ENCODE measurements at places on chromosomes 7 and 10.

DNA sequence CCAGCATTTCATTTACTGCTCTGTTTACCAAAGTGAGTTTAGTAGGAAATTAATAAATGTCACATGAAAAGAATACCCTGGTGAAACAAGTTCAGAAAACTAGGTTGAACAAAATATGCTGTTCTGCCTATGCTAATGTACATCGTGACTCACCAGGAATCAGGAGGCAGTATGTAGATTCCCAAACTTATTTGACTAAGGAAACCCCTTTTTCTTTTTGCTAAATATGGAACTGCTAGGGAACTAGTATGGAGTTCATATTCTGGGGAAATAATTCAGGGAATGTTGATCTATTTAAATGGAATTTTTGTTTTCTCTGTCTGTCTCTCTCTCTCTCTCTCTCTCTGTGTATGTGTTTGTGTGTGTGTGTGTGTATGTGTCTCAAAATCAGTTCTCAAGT, 49.9 kb upstream of the EXOC4 start:
- no peak for DNase-seq

- DNase-seq: no peak
Observed at GRCh38 chr7:87628780-87629569, 777 bp downstream of the RUNDC3B start.

DNA sequence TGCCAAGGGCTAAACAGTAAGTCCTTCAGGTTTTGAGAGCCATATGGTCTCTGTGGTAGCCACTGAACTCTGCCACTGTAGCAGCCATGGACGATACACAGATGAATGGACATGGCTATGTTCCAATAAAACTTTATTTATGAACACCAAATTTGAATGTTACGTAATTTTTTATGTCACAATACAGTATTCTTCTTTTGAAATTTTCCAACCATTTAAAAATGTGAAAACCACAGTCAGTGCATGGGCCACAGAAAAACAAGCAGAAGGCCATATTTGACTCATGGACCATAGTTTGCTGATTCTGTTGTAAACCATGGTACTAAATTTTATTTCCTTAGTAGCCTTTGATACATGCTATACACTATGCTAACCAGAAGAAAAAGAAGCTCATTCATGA, 361.8 kb downstream of the MAGI2 start:
- no peak for DNase-seq

DNA sequence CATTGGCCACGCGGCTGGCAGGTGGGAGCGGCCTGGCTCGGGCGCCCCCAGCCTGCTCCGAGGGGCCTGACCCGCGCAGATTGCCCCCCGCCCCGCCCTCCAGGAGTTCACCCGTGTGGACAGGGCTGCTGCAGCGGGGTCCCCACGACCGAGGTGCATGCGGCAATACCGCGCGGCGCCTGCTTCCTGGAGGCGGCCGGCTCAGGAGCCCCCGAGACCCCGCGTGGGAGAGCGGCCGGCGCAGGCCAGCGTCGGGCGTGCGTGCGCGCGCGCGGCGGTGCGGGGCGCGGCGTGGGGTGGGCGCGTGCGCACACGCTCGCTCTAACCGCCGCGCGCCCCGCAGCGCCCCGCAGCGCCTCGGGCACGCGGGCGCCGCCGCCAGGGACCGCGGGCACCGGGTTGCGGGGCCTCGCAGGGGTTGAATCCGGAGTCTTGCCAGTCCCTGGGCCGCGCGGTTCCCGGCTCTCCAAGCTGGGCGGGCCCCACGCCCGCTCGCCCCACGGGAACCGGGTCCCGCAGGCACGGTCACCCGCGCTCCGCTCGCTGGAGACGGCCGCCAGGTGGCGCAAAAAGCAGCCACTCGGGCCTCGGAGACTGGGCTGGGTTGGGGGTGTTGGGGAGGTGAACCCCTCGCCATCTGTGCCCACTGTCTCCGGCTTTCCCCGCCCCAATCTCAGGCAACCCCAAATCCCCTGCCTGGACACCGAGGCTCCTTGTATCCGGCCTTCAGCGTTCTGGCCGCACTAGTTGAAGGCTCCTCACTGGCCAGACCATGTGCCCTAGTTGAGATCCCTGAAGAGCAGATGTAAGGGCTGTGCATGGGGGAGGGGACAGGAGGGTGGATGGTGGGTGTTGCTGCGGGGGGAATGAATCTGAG, 1.3 kb upstream of the ACHE start:
- peak; percentile 67 for DNase-seq

DNA sequence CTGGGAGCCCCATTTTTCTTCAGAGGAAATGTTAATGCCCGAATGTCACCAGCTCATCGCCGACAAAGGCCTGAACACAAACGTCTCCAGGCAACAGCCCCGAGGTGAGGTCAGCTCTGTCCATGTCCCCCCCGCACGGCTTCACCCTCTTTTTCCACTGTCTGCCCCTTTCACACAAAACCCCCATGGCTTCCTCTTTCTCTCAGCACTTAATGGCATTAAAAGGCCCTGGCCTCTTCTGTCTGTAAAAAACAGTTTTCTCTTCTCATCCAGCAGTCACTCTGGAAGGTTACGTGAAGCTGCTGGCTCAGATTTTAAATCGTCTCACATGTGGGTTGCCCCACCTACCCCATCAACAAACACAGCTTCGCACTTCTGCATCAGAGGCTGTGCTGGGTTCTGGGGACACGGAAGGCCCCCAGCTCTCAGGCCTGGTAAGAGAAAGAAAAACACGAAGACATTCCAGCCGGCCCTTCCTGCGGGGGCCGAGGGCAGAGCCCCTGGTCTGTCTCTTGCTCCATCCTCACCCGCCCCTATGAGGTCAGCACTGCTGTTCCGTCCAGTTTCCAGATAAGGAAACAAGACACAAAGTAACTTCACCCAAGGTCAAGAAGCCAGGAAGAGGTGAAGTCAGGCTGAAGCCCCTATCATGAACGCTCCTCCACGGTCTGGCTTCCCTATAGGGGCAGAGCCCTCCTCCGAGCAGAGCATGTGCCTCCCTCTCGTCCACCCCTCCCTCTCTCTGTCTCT, 91.1 kb upstream of the PDGFA start:
- DNase-seq: peak; percentile 62

DNA sequence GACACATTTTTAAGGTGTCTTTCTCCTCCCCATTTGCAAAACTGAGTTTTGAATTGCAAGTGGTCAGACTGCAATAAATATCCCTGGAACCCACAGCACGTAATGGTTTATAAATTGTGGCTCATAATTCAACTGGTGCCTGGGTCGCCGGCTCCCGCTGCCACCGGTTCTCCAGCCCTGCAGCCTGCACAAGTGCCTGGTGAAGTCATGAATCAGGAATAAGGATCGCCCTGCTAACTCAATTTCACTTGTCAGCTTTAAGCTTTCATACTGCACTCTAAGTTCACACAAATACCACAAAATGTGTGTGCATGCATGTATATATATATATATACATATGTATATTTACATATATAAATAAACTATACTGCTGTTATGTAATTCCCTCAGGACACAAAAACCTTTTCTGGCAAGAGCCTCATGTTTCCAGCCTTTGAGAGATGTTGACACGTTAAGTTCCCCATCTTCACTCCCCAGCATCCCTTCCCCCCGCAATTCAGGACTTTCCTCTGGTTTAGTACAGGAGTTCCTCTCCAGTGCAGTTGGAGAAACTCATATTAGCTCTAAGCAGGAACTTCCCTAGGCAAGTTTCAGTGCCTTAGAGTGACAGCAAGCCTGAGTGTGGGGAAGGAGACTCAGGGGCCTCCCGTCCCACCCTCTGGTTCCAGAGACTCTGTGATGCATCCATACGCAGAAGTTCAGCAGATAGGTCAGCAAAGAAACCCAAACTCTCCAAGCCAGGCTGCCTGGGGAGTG, 129.2 kb upstream of the UNC5B start:
- no peak for DNase-seq

GRCh38 chr7:37083311-37084096, 359.2 kb upstream of the AOAH start:
- no peak for DNase-seq

DNA sequence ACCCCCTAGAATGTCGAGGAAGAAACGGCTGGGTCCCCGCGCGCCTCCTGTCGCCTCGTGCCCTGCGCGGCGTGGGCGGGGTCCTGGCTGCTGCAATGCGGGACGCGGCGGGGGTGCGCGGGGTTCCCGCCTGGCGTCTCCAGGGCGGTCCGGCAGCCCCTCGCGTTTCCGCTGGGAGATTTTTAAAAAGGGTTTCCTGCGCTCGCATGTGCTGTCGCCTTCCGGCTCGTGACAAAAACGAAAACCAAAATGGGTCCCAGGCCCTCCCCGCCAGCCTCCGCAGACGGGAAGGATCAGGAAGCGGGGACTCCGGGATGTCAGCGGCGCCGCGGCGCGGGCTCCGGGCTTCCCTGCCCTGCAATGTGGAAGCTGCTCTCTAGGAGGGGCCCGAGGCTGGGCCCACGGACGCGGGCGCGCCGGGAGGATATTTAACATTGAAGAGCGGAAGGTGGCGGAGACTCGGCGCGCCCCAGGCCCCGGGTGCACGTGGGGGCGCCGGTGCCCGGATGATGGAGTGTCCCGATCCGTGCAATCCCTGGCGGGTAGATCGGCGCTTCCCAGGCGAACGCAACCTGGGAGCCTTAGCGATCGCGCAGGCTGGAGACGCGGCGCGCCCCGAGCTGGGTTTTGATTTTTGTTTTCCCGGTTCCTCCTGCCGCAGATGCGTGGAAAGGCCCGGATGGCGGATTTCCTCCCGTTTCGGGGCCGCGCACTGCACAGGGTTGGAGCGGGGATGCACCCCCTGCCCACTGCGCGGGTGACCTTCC, 1.0 kb downstream of the PFKP start:
- peak; percentile 58 for DNase-seq

DNA sequence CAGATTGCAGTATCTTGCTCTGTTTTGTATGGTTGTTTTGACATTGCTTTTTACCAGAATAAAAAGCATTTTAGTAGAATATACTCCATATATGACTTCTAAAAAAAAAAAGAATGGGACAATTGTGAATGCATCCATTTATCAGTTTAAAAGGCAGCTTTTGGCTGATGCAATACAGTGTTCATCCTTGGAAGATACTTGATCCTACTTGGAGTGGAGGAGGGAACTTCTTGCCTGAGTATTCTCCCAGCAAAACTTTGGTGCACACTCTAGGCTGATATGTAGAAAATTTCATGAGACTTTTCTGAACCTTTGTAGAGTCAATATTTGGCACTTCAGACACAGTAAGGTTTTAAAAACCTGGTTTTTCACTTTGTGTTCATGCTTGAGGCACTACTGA, 40.2 kb downstream of the WDR11 start:
- DNase-seq: no peak

DNA sequence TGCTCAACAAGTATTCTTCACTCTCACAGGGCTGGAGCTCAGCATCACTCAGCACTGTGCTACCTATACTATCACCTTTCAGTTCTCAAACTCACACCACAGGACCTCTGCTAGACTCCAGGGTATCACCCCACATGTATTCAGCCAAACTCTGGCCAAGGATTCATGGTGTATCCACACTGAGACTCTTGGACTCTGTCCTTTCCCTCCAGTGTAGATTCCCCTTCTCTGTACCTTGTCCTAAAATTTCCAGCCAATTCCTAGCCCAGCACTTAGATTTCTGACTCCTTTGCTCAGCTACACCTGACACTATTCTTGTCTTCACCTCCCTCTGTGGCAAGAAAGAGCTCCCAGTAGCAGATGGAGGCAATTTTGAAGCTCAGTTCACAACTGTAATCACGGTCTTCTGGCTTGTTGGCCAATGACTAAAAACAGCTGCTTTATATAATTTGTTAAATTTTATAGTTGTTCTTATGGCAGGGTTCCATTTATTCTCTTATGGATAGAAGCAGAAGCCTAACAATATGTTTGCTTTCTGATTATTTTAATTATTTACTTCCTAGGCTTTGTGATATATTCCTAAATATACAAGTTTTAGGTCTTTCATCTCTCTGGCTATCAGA, 258.8 kb downstream of the THSD7A start:
- no peak for DNase-seq

DNA sequence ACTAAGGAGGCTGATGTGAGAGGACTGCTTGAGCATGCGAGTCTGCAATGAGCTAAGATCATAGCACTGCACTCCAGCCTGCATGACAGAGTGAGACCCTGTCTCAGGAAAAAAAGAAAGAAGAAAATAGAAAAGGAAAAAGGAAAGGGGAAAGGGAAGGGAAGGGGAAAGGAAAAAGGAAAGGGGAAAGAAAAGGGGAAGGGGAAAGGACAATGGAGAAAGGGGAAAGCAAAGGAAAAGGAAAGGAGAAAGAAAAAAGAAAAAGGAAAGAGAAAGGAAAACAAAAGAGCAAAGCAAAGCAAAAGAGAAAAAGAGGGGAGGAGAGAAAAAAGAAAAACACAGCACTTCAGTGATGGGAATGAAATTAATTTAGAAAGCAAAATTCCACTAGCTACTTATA, 179.3 kb downstream of the SRPK2 start:
- no peak for DNase-seq

- no peak for DNase-seq
Observed at GRCh38 chr10:121104476-121105111, 253.4 kb downstream of the WDR11 start.

GRCh38 chr7:24241206-24241605, 42.8 kb upstream of the NPY start:
- no peak for DNase-seq

DNA sequence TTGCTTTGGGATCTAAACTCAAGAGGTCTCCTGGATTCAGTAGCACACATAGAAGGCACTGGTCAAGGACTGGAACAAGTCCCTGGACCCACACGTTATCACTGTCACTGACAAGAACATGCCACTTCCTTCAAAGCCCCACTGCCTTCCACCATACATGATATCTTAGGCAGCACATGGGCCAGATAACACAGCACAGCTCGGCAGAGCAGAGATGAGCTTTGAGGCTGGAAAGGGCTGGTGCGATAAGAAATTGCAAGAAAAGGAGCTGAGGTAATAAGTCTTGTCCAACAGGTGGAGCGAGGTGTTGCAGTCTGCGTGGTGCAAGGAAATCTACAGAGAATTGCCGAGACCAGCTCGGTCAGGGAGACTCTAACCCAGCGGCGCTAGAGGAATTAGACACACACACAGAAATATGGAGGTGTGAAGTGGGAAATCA, 139.8 kb upstream of the CDK13 start:
- no peak for DNase-seq

GRCh38 chr7:81618396-81619014, 151.3 kb downstream of the HGF start:
- no peak for DNase-seq

DNA sequence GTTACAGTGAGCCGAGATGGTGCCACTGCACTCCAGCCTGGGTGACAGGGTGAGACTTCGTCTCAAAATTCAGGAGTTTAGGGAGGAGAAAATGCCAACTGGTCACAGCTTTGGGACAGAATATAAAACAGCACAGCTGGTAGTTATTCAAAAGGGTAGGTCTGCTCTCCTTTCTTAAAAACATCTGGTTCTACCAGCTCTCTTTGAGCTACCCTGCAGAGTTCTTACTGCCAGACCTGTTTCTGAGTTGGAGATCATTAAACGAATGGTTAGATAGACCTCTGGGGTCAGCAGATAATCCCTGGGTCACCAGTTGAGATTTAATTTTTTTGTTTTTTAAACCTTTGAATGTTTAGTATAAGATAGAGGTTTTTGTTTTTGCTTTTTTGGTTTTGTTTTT, 52.6 kb downstream of the MCU start:
- no peak for DNase-seq
